ENCODE measurements at places on chromosomes 5 and 9.

GRCh38 chr5:58456026-58456425, 3.9 kb downstream of the PLK2 start:
- no peak for DNase-seq

- DNase-seq = no peak
Observed at GRCh38 chr5:5939759-5940370, 438.5 kb downstream of the MED10 start.

- no peak for DNase-seq
Observed at GRCh38 chr9:95246547-95246946, 71.0 kb downstream of the FANCC start.

DNA sequence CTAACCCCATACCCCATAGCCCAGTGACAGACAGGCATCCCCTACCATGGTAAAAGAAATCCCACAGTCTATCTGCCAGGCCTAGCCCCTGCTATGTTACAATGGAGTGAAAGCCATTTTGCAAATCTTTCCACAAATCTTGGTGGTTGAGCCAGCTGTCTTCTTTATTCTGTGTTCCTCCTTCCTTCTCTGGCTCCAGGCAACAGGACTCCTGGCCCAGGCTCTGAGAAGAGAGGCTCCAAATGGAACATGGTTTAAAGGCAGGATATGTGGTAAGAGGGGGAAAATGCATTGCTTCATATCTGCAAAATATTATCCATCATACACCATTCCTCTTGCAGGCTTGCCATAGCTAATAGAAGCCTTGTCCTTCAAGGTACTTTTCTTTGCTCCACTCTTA, 25.2 kb downstream of the FGF1 start:
- no peak for DNase-seq

DNA sequence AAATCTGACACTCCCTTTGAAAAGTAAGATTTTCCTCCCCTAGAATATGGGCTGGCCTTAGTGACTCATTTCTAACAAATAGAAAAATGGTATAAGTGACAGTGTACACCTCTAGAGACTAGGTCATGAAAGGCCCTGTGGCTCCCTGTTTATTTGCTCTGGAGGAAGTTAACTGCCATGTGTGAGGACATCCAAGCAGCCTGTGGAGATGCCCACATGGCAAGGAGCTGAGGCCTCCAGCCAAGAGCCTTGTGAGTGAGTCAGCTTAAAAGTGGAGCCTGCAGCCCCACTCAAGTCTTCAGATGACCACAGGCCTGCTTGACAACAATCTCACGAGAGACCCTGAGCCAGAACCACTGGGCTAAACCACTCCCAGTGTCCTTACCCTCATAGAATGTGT, 128.1 kb upstream of the LHFPL2 start:
- no peak for DNase-seq

- DNase-seq = no peak
Observed at GRCh38 chr5:117041926-117042595, 467.4 kb upstream of the SEMA6A start.

DNA sequence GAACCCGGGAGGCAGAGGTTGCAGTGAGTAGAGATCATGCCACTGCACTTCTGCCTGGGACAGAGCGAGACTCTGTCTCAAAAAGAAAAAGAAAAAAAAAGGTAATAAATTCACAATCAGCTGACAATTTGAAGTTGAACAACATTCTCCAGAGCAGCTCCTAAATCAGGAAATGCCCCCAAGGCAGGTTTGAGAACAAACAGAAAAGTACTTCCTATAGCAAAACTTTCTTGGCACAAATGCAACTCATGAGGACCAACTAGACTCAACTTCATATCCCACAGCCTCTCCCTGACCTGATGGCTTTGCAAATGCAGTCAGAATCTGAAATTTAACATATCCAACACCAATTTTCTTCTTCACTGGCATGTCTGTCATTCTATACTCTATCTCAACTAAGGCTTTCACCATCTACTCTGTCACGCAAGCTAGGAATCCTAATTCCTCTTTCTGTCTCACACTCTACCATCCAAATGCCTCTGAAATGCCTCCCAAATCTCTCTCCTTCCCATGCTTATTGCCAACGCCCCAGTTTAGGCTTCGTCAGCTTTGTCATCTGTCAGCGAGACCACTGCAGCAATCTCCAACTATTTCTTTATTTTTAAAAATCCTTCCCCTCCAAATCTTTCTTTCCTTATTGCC, 113.3 kb downstream of the MAPKAP1 start:
- no peak for DNase-seq

GRCh38 chr5:116626945-116627679, 52.5 kb upstream of the SEMA6A start:
- DNase-seq = no peak

DNA sequence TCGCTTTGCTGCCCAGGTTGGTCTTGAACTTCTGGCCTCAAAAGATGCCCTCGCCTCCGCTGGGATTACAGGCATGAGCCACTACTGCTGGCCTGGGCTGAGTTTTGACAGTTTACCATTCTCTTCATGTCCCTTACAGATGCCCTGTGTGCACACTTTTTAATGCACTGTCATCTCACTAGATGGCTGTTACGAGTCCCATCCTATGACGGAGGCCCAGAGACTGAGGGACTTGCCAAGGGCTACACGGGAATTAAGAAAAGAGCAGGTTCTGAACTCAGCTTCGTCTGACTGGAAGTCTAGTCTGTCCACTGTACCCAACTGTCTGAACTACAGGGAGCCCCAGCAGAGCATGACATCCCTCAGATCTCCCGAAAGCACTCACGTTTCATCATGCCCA, 63.9 kb downstream of the ARHGEF37 start:
- no peak for DNase-seq

DNA sequence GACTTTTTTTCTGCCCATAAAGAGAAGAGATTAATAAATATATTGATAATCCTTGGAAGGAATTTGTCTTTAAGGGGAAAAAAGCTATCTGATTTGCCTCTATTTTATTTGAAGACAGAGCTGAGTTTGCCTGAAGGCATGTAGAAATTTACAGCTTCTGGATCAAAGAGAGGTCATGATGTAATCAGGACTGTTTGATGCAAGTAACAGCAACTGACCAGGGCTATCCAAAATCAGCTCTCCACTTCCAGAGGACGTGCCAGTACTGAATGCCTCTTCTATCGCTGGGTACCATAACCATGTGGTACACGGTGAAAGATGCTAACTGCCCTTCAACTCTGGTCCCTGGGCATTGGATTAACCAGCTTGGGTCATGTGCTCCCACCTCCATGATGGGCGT, 90.6 kb downstream of the ZFAND5 start:
- no peak for DNase-seq

- DNase-seq = no peak
Observed at GRCh38 chr5:15704397-15704947, 204.5 kb downstream of the FBXL7 start.

DNA sequence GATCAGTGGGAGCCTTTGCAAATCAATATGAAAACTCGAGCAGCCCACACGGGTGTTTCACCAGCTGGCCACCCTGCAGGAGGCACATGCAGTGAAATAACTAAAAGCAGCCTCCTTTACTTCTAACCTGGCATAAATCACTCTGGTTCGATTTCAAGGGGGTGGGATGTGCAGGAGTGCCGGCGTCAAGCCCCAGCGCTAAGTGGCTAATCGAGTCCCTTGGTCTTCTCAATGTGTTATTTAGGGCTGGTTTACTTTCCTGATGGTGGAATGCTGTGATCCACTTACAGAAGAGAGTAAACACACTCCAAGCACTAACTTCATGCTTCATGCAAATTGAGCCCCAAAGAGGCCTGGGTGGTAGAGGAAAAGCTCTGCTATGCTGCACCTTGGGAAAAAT, 109.4 kb downstream of the TMEM174 start:
- no peak for DNase-seq
